Activated CD4-positive, alpha-beta T cell treated with anti-CD3 and anti-CD28 coated beads, Interleukin-2, amount 10 ng/mL, durations not matched to agents 7 days and 5 days (primary cell): ENCODE measurements at places on chromosomes 11 and 22. TPM values are rescaled to one million over a fixed set of nuclear protein-coding genes. Genes with fewer than 3 reads are reported as not detected.

DNA sequence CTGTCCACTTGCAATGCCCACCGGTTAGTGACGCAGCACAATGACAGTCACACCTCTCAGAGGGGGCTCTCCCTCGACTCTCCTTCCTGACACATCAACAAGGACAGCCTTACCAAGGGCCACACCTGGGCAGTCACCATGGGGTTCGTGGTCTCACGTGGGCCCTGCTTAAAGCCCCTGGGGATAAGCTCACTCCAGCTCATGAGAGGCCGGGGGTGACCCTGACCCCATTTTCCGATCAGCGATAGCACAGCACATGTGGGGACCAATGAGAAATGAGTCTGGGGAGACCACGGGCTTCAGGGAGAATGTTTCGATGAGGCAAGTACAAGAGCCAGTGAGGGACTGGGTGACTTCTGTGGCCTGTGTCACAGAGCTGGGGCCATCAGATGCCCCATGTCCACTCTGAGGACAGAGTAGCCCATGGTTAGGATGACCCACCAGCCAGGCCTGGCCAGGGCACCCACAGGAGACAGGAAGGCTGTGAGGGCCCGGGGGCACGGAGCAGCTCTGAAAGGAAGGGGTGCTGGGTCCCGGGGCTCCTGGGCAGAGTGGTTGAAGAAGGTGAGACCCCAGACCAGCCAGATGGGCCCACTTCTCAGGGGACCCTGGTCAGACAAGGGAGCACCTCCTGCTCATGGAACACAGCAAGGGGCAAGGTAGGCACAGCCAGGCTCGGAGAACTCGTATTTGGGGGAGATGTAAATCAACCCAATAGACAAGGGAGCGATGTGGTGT, 128.8 kb downstream of the MED15 start:
- DNase-seq: no peak

DNA sequence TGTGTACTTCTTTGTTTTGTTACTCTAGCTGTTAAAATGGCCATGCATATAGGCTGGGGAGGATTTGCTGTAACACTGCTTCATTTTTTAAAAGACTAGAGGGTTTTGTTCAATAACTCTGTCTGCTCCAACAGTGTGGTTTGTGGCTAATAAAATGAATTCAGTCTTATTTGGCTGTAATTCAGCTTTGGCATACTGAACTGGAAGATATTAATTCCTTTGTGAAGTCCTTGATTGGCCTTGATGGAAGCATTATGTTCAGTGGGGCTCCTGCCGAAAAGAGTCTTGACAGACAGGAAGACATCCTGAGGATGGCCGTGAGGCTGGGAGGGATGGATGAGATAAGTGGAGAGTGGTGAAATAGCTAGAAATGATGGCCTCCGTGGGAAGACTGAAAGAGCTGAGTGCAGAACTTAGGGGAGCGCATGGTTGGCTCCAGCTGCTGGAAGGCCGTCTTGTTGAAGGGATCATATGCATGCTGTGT, 44.8 kb upstream of the MYO18B start:
- DNase-seq: no peak

- DNase-seq: no peak
These were observed 222.7 kb upstream of the SESN3 start for GRCh38 chr11:95453616-95454171.

DNA sequence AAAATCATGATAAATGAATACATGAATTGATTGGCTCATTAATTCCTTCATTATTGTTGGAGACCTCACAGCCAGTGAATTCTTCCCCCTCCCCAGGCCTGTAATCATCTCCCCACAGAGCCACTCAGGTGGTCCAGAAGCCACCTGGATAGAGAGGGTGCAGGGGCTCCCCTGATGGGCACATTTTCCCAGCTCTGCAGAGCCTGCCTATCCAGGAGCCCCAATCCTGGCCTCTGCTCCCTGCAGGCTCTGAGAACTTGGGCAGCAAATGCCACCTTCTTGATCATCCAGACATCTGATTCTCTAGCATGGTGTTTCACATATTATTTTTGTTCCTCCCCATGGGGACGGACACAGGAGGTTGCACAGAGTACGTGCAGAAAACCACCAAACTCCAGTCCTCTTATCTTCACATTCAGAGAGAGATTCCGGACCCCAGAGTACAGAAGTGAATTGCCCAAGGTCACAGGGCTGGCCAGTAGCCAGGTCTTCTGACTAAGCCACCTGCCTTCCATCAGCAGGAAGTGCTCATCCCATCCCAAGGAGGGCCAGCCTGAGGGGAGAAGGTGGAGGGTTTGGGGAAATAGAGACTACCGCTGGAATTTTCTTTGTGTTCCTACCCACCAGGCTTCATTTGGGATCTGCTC, 348.0 kb downstream of the BUD13 start:
- no peak for DNase-seq

Gene ISX
- not detected for total RNA-seq

DNA sequence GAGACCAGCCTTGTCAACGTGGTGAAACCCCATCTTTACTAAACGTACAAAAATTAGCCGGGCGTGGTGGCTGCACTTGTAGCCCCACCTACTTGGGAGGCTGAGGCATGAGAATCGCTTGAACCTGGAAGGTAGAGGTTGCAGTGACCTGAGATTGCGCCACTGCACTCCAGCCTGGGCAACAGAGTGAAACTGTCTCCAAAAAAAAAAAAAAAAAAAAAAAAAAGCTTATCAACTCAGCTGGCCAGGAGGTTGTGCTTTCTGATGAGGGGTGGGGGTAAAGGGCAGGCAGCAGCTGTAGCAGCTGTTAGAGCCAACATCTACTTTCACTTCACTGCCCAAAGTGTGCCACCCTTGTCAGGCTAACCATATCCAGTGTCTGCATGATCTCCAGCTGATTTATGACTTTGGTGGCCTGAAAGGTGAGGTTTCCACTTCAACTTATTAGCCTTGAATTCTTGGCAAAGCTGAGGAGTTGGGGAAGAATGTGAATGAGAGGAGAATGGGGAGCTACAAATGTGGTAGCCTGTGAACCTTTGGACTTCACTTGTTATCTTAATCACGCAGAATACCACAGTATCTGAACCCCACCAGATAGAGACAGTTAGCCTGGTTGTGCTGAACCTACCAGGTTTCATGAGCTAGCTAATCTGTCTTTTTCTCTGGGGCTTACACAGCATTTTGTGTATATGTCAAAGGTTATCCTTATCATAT, 19.6 kb downstream of the RNF121 start:
- no peak for DNase-seq

Gene PAK1
- total RNA-seq: 56.0 TPM

DNA sequence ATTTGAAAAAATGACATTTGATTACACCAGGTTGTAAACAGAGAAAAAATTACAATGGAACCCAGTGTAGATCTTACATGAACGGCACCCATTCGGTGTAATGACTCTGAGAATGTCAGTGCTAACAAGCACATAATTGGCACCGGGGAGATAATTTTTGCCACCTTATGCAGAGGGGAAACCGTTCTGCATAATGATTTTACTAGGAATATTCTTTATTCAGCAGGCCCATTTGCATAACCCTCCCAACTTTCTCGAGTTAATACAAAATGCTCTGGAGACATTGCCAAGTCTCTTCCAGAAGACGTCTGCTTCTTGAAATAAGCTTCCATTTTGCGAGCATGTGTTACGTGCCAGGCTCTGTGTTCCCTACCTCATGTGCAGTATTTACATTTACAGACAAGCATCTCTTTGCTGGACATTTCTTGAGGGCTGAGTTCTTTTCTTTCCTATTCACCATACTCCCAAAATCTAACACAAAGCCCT, 275.8 kb downstream of the MIAT start:
- DNase-seq: no peak

Gene PDE3B
- 101 TPM for total RNA-seq

GRCh38 chr11:67668192-67668551, 6.3 kb downstream of the ALDH3B2 start:
- DNase-seq: no peak

DNA sequence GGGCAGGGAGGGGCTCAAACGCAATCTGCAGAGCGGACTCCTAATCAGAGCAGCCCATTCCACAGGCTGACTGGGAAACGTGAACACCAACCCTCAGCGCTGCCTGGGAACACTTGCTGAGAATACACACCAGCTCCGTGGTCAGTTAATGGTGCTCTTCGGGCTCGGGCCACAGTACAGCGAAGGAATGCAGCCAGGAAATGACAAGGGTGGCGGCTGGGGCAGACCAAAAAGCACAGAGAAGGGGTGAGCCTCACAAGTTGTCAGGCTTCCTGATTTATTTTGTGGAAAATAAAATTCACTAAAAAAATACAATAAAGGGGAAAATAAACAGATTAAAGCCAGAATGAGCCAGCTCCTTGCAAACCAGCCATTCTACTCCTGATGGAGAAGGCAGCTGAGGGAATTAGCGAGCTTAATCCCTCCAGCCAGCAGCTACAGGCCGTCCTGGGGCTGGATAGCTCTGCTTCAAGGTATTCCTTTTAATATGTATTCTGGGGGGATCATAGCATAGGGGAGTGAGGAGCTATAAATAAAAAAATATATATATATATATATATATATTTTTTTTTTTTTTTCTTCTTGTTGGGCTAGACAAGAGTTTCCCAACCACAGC, 165.5 kb upstream of the NTM start:
- DNase-seq: no peak

- no peak for DNase-seq
These were observed 34.2 kb upstream of the BIRC3 start for GRCh38 chr11:102283116-102283485.

Gene SLC22A6
- total RNA-seq: not detected

DNA sequence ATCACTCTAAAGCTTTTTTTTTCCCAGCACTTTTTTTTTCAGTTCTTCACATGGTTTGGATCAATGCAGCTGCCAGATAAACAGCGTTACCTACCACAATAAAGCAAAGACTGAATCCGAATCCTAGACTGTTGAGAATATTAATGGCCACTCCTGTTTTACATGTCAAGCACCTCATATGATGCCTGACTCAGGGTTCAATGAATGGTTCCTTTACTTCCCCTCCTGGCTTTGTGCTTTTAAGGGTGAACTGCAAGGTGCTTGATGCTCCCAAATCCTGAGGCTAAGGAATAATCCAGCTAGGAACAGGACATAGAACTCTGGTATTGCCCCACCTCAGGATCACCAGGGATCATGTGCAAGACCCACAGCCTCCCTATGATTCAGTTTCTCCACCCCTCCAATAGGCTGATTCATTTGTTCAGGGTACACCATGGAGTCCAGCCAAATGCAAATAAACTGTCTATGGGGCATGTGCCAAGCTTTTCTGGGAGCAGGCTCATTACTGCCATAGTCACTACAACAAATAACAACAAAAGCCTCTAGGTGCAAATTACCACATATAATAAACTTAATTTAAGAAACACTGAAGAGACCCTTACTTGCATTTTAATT, 104.3 kb downstream of the GAB2 start:
- no peak for DNase-seq

DNA sequence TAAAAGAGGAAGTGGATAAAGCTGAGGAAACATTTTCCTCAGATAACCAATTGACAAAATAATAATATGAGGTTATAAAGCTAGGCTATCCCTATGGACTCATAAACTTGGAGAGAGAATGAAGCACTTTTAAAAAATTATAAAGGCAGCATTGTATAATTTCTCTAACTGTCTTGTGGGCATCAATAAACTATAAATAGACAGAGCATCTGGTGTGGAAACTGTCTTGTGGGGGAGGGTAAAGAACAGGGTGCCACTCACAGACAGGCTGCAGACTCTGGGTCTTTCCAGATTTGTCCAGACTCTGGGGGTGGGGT, 333.5 kb downstream of the BUD13 start:
- no peak for DNase-seq

DNA sequence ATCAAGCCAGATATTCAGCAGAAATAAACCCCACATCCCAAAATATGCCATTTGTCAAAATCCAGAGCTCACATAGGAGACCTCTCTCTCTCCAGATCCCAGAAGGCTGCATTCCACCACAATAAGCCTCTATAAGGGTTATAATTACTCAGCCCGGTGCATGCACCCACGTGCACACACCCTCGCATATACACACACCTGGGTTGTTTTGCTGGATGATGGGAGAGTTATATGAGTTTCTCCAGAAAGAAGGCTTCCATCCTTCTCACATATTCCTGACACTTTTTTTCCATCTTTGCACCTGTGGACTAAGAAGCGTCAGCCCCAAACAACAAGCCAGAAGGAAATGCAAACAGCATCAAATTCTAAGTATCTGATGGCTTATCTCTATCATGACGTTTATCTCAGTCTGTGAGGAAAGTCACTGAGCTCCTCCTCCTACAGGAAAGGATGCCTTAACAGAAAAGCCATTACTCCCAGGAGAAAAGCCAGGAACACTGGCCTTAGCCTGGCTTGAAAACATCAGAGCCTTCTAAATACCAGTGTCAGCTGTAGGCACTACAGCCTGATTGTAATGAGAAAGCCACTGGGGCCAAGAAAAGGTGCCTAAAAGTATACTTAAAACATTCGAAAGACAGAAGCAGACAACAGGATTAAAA, 253.2 kb downstream of the LARGE1 start:
- DNase-seq: no peak

DNA sequence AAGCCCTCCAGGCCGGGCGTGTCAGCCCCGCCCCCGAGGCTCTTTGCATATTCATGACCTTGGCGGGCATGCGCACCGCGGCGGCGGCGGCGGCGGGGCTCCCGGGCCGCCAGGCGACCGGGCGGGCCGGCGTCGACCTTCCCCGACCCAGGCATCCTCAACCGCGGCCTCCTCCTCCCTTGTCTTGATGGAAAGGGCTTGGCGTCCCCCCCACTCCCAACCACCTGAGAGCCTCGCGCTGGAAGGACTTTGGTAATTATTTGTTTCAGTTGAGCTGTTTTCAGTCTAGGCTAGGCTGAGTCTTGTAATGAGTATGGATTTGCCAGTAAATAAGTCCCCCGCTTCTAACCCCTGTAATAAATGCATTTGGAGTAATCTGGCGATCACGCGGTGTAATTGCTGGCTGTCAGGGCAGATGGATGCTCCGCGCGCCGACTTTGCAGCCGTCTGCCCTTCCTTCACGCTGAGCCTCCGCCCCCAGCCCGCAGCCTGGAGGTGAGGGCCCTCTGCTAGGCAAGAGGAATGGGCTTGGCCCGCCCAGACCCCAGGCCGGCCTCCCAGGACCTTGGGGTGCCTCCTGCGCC, 25.2 kb downstream of the FLRT1 start:
- DNase-seq: peak; percentile 62

Gene SMC1B
- total RNA-seq: 0.58 TPM

DNA sequence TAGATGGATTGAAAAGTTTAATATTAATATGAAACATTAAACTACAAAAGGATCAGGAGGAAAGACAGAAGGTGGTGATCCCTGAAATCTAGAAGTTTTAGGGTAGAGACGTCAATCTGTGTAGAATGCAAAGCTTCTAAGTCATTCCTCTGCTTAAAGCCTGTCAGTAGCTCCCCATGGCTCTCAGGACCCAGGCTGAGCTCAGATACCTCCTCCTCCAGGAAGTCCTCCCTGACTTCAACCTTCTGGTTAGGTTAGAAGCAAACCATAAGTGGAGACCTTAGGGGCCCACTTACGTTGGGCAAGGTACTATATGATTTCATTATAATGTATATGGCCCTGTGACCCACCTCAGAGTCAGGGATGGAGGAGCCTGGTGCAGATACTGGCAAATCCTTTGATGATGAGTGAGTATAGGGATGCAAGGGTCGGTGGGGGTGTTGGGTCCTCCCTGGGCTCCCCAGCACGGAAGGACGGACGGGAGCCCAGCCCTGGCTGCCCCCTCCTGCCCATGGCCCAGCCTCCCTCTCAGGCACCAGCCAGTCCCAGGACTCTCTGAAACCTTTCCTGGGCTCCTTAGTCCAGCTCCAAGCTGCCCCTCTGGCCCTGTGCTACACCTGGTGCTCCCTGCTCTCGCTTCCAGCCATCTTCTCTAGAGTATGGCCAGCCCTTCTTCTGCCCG, 3.2 kb upstream of the PPP6R3 start:
- no peak for DNase-seq

Gene OLFML1
- total RNA-seq: not detected

Gene SF3B2
- total RNA-seq: 217 TPM

Gene WEE1
- 60.5 TPM for total RNA-seq

- no peak for DNase-seq
These were observed 244.2 kb downstream of the ETS1 start for GRCh38 chr11:128343135-128343514.
